Skeletal muscle cell (primary cell): ENCODE measurements at places on chromosomes 3 and 15.

DNA sequence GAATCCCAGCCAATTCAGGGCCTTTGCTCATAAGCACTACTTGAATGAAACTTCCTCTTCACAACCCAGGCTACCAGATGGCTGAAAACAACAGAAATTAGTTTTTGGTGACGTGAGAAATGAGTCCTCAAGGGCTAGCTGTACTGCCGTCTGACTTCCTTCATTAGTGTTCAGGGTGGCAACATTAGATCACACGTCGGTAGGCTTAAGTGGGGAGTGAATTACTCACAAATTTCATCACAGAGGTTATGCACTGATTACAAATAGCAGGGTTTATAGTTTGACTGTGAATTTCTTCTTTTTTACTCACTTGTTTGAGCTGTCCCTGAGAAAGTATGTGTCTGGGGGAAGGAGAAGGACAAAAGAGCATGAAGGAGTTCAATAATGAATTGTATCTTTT, 397.2 kb downstream of the GAP43 start:
- DNase-seq: no peak

DNA sequence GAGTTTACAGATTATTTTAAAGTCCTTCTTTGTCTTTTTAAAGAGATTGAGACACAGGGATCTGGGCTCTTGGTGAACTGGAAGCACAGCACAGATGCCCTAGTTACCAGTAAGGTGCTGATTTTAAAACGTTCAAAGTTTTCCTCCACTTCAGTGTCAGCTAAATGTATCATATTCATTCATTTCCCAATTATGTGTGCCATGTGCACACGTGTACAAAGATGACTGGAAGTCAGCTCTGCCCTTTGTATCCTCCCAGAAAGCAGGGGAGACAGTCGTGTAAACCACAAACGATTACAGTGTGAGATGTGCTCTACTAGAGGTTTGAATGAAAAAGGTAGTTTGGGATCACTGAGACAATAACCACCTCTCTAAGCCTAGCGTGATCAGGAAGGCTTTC, 730 bp downstream of the ZKSCAN7 start:
- DNase-seq: no peak

- DNase-seq: no peak
These were observed 711 bp downstream of the STARD9 start for GRCh38 chr15:42576040-42576594.

DNA sequence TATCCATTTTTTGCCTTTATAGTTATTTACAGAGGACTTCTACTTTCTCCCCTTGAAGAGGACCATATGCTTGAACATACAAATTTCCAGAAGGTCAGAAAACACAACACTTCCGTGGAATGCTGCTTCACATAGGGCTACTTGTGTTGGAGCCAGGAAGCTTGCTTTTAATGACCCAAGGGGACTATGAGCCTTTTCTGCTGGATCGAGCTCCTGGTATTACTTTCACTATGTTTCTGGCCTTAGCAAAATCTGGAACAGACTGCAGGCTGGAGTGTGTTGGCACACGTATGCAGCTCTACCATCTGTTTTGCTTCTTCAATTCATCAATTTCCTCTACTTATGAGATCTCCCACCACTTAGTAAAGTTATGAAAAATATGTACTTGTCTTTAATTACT, 69.3 kb upstream of the CBLB start:
- peak; percentile 43 for DNase-seq

DNA sequence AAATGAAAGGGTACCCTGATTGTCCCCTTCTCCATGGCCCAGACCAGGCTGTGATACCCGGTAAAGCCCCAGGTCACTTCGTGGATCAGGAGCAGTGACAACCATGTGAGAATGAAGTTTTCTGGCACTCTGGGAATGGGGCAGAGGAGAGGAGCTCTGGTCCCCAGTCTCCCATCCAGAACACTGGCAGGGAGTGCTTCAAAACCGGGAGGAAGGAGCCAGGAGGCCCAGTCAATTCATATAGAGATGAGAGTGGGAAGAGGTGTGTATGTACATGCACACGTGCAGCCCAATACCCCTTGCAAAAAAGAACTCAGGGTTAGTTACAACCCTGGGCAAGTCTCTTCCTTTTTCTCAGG, 101.4 kb upstream of the TLE3 start:
- DNase-seq: no peak
